ENCODE measurements at places on chromosomes 12 and 14.
A peak's percentile ranks its signal among the peaks of the same experiment; 100 is the strongest.

- DNase-seq, result no peak
Observed at GRCh38 chr14:53851394-53852090, 105.1 kb downstream of the BMP4 start.

DNA sequence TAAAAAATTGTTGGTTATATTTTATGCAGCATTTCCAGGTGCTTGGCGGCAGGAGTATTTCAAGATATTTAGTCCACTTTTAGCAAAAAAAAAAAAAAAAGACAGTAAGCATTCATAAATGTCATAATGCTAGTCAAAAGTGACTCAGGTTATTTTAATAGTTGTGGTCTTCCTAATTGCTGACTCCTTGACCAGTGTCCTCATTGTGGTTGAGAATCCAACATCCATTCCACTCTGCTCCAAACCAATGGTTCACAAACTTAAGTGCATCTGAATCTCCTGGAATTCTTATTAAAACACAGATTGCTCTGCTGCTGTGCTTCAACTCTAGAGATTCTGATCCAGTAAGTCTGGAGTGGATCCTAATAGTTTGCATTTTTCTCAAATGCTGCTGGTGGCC, 71.4 kb downstream of the AKAP6 start:
- DNase-seq, result no peak

DNA sequence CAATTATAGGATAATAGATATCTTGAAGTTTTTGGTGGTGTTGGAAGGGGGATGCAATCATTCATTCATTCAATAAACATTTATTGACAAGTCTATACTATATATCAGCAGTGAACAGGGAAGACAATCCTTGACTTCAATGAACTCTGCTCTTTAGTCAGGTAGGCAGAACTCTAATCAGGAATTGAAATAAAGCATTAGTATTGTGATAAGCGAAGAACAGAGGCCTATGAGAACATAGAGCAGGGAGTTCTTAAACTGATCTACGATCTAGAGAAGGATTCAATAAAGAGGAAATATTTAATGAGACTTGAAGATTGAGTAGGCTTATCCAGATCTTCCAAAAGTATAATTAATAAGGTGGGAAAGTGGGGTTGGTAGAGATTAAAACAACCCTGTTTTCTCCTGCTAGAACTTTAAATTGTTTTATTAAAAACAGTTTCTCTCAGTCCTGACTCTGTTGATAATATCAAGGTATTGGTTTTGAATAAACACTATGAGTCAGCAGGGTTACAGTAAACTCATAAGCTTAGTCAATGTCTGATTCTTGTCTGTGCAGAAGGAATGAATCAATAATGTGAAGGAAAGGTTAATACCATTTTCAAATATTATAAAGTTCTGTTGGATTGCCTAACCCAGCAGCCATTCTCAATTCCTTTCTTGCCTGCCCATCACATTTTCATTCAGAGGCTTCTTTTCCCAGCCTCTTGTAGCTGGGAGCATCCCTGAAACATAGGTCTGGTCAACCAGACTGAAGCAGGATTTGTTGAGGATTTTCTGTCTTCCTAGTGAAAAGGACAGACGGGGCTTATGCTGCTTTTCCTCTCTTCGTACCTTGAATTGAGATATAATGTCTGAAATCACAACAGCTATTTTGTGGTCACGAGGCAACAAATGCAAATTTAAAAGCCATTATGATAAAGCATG, 38.9 kb upstream of the KTN1 start:
- no peak for DNase-seq

DNA sequence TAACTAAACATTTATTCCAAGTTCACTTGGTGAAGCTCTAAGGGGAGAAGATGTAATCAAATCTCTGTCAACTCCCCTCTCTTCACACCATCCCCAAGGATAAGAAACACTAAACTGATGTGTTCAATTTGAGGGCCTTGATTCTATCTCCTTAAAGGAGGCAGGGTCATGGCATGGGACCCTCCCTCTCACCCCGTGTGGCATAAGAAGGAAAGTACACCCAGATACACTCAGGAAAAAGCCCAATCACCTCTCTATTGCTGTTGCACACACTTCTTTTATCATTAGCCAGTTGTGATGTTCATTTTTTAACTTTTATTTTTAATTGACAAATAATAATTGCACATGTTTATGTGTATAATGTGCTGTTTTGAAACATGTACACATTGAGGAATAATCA, 35.1 kb downstream of the WASHC3 start:
- no peak for DNase-seq

GRCh38 chr14:89303456-89304435, 113.3 kb downstream of the FOXN3 start:
- no peak for DNase-seq

DNA sequence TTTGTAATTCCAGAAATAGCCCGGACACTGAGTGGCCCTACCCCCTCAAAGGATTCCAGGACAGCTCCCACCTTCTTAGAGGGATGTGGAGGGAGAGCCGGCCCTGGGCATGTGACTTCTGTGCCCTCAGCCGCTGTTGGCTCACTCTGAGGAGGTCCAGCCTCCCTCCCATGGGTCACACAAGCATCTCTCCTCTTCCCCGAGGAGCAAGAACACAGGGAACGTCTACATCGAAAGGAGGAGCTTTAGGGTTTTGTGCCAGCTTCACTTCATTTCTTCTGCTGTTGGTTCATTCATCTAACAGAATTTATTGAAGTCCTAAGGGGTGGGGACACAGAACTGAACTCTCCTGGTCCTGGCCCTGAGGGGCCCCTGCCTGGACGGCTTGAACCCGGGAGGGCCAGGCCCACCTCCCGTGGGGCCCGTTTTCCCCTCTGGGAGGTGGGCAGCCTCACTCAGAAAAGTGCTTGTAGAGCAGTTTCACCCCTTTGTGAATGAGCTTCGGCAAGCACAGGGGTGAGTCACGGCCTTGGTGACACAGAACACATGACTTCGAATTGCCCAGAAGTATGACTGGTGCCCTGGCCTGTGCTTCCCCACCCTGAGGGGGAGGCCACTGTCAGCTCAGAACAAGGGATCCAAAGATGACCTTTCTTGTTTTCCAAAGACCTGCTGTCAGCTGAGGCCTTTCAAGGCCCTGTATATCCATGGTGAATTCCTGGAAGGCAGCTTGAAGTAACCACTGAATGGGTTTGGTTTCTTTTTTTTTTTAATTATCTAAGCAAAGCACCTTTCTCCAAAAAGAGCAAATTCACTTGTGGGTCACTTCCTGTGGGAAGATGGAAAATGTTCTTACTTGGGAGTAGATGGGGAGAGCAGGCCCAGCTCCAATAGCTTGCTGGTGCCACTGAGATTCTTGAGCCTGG, 39.2 kb downstream of the NFKBIA start:
- DNase-seq, result peak; percentile 70

GRCh38 chr12:122244565-122245371, 18.9 kb upstream of the DIABLO start:
- no peak for DNase-seq

DNA sequence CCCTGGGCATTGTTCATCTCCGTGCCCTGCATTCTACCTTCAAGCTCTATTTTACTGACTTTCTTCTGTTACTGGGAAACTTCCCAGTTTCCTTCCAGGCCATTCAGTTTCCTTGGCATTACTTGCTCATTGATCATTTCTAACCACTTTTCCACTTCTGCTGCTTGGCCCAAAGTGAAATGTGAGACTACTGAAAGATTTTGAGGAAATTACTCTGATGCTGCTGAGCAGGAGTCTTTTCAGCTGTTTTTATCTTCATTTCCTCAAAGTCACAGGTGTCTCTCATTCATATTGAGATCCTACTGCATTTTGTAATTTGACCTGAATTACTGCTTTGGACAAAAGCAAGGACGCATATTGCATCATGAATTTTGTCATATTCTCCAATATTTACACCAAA, 26.4 kb upstream of the DBX2 start:
- DNase-seq, result no peak

DNA sequence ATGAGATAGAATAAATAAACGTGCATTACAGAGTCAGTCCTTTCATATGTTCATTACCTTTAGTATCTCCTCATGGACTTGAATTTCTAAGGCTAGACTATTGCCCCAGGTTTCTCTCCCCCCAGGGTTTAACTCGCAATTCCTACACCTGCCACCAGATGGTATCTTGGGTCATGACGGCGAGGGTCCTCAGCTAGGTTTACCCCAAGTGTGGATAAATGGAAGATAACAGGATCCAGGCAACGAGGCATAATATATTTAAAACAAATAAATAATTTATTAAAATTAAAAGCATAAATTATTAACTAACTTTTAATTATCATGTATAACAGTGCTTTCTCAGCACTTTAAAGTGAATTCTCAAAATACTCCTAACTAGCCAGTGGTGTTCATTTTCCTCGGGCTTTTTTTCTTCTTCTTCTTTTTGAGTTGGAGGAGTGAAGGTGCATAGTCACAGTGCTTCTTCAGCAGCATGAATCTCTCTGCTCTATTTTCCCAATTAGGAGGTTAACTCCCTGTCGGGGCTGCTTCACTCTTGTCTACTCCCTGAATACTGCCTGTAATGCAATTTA, 243.5 kb upstream of the CAND1 start:
- DNase-seq, result no peak

DNA sequence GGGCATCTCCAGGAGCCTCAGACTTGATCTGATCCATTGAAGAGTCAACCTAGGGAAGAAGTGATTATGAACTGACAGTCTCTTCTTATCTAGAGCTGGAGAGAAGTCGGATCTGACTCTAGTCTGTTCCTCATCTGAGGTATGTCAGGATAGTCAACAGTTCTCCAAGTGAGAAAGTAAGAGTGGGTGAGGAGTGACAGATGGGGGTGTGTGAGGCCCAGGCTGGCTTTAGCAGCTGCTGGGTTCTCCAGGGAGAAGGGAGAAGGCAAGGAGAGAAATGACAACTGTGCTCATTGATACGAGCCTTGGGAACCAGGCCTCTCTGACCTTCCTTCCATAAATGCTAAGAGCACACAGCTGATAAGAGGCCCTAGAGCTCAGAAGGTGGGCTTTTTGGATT, 53.3 kb downstream of the IRAK3 start:
- no peak for DNase-seq

GRCh38 chr12:27553941-27554340, 29.9 kb downstream of the PPFIBP1 start:
- no peak for DNase-seq

DNA sequence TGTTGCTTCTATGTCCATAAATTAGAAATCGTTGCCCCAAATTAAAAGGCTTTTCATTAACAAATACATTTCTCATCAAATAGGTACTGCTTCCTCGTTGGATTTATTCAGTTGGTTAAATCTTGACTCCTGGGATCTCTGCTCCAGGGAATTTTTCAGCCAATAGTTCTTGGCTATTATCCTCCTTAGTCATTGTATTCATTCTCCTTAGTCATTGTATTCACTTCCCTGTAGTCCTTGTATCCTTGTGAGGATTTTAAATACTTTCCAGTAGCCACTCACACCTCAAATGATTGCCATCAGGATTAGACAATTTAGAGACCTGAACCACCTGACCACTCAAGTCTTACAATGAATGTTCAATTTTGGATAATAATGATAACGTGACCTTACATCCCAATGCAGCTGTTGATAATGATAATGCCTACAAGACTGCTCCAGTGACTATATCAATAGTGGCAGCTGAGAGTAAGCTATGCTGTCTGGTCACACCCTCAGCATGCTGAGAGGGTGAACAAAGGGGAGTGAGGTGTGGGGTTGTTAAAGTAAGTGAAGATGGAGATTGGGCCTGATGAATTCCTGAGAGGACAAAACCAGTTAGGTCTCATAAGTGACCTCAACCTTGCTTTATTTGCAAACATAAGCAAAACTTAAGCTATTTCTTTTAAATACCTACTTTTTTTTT, 193.7 kb upstream of the RTL1 start:
- DNase-seq, result no peak

DNA sequence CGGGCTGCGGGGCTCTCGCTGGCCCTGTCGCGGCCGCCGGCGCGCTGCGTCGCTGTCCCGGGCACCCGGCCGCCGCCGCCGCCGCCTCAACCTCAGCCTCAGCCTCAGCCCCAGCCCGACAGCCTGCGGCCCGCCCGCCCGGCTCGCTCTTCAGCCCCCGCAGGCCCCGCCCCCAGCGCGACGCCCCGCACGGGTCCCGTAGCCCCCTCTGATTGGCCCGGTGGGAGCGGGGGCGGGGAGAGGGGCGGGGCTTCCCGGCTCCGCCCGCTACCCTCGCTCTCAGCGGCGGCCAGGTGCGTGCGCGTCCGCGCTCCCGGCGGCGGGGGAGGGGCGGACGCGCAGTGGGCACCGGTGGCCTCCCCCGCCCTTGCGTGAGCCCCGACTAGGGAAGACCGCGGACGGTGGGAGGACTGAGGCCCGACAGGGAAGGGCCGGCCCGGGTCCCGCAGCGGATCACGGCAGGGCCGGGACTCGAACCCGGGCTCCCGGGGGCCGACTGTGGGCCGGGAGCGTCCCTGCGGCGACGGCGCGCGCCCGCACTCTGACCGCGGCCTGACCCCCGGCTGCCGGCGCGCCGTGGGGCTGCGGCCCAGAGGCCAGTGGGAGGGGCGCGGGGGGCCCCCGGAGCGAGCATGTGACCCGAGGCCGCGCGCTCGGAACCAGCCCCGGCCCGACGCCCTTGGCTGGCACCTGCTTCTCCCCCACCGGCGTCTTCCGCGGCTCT, at the start of gene PPP1R13B:
Gene PPP1R13B, minus strand, starts transcription at position 125 of the 724 bp plus-strand sequence. CDS start 268 bp downstream, outside the sequence.
- DNase-seq, result peak; percentile 82

- no peak for DNase-seq
Observed at GRCh38 chr12:11685716-11686115, 36.2 kb downstream of the ETV6 start.

GRCh38 chr14:22487941-22488340, 101.1 kb downstream of the DAD1 start:
- no peak for DNase-seq

- no peak for DNase-seq
Observed at GRCh38 chr14:47153746-47154145, 502.2 kb upstream of the RPL10L start.

DNA sequence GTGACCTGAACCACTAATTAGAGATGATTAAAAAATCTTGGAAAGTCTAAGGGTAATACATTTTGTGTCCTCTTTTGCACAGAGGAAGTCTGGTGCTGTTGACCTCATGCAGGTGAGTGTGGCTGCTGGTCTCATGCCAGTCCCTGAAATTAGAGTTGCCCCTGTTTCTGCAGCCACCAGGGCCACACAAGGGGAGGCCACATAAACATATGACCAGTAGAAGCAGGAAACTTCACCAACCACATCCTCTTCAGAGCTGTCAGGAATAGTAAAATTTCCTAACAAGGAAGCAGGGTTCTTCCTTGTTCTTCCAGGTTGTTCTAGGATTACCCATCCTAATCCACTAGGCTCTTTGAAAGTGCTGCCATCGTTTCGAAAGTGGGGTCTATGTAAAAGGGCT, 28.3 kb downstream of the PSMA6 start:
- DNase-seq, result no peak

- DNase-seq, result no peak
Observed at GRCh38 chr12:28065889-28066630, 93.5 kb upstream of the PTHLH start.

DNA sequence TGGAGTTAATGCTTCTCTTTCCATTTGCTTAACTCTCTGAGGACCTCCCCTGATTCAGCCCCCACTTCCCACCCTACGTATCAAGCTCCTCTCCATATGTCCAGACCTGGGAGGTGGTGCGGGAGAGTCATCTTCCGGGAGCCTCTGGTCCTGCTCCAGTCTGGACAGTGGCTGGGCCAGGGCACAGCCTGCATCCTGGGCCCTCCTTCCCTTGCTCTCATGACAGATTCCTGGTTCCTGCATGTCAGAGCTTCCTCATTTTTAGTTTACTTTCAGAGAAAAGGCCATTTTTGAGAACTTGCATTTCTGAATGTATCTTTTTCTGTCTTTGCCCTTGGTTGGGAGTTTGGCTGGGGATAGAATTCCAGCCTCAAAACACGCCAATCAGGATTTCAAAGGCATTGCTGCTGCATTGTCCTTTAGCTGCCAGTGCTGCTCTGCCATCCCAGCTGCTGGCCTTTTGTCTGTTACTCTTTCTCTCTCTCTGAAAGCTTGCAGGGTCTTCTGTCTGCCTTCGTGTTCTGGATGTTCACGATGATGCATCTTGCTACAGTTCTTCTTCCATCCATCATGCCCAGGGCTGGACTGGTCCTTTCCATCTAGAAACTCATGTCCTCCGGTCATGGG, 54.7 kb downstream of the SLC6A12 start:
- DNase-seq, result no peak

Measured in NK-92 treated with Interleukin-12 subunit alpha and Interleukin-12 subunit beta, amount 100 ng/mL, for 24 hours (cell line).